ENCODE measurements at places on chromosomes 12 and 14. TPM values are rescaled to one million over a fixed set of nuclear protein-coding genes. Genes with fewer than 3 reads are reported as not detected.

The NFE2 gene
- total RNA-seq = not detected

The HAL gene
- total RNA-seq = 0.36 TPM

The BDKRB1 gene
- total RNA-seq = 0.86 TPM

The RTL1 gene
- total RNA-seq = 0.31 TPM

The ZNF891 gene
- total RNA-seq = 0.24 TPM

The RAB15 gene
- total RNA-seq = 21.6 TPM

The AKAP3 gene
- total RNA-seq = 1.2 TPM

The SCN8A gene
- total RNA-seq = 1.3 TPM

The TXNDC16 gene
- 1.2 TPM for total RNA-seq

The FITM1 gene
- total RNA-seq = not detected

The CD163 gene
- total RNA-seq = not detected

The USP44 gene
- 0.34 TPM for total RNA-seq

The AICDA gene
- 0.31 TPM for total RNA-seq

The GLI1 gene
- total RNA-seq = 7.3 TPM

The TAS2R8 gene
- total RNA-seq = not detected

Data from A549 treated with ZK216348 at 1 μM for 4 hours (cell line).